ENCODE measurements at places on chromosomes 13 and 19. TPM values are rescaled to one million over a fixed set of nuclear protein-coding genes. Genes with fewer than 3 reads are reported as not detected.

Gene TSSK6
- 0.91 TPM for polyA plus RNA-seq

Gene KCTD4
- polyA plus RNA-seq, result 0.63 TPM

Gene IZUMO2
- polyA plus RNA-seq, result 0.35 TPM

Gene LHFPL6
- 31.4 TPM for polyA plus RNA-seq

Gene ANKLE1
- 1.5 TPM for polyA plus RNA-seq

DNA sequence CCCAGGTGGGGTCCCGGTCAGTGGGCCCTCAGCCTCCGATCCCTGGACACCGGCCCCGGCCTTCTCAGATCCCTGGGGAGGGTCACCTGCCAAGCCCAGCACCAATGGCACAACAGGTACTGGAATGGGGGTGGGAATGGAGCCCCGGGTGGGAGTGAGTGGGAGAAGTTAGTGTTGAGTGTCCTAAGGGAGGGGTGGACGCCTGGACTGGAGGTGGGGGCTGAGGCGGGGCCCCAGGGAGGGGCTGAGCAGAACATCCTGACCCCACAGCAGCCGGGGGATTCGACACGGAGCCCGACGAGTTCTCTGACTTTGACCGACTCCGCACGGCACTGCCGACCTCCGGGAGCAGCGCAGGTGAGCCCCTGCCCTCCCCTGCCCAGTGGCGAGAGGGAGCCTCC lies 17.7 kb downstream of the EPN1 start:
- DNase-seq, result no peak

- no peak for DNase-seq
These were observed 520 bp downstream of the ZNF600 start for GRCh38 chr19:52786078-52786463.

DNA sequence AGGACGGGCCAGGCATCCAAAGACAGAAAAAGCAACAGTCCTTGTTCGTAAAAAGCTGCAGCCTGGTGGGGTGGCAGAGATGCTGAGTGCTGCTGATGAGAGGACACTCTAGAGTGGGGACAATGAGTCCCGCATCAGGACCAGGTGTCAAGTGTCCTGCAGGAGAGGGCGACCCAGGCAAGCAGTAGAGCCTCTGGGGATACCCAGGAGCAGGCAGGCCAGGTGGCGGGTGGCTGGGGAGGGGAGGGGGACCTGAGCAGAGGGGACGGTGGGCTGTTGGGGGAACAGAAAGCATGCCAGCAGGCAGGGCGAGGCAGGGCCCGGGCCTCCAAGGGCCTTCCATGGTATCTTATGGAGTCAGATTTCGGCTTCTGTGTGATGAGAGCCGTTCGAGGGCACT lies 35.8 kb downstream of the GGACT start:
- DNase-seq, result no peak

DNA sequence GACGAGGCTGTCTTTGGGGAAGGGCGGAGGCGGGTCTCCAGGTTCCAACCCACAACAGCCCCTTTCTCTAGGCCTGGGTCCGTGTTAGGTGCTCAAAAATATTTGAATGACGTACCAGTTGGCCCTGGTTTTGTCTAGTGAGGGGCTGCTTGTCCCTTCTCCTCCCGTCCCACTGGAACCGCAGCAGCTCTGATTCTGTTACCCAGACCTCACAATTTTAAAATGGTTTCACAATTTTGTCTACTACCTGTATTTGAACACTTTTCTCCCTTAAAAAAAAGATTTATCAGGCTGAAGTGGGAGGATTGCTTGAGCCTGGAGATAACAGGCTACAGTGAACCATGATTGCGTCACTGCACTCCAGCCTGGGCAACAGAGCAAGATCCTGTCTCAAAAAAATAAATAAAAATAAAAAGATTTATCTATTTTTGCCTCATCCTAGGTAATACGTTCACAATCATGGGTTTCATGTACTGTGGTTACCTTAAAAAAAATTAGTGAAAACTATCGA lies 1.3 kb upstream of the IRF2BP1 start:
- no peak for DNase-seq

DNA sequence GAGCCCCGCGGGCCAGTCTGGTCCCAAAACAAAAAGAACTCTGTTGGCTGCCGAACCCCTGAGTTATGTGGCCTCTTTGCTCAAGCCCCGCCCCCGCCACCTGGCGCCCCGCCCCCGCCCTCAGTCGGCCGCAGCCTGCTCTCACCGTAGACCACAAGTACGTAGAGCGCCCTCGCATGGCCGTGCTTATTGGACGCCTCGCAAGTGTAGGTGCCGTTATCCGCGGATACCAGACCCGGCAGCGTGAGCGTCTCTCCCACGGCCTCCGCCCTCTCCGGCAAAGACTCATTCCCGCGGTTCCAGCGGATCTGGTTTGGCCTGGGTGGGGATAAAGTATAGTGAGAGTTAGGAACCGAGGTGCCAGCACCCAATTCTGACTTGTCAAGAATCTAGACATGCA lies 5.5 kb upstream of the ZNF428 start:
- DNase-seq, result no peak

- DNase-seq, result no peak
These were observed 706 bp downstream of the P2RY11 start for GRCh38 chr19:10112037-10112761.

GRCh38 chr13:104983601-104984000 lies 1551.9 kb downstream of the EFNB2 start:
- no peak for DNase-seq

All from left kidney (tissue), 8 donors.